ENCODE measurements at places on chromosomes 4 and X. TPM values are rescaled to one million over a fixed set of nuclear protein-coding genes. Genes with fewer than 3 reads are reported as not detected.

Gene RAB40A
- total RNA-seq: 1.1 TPM

DNA sequence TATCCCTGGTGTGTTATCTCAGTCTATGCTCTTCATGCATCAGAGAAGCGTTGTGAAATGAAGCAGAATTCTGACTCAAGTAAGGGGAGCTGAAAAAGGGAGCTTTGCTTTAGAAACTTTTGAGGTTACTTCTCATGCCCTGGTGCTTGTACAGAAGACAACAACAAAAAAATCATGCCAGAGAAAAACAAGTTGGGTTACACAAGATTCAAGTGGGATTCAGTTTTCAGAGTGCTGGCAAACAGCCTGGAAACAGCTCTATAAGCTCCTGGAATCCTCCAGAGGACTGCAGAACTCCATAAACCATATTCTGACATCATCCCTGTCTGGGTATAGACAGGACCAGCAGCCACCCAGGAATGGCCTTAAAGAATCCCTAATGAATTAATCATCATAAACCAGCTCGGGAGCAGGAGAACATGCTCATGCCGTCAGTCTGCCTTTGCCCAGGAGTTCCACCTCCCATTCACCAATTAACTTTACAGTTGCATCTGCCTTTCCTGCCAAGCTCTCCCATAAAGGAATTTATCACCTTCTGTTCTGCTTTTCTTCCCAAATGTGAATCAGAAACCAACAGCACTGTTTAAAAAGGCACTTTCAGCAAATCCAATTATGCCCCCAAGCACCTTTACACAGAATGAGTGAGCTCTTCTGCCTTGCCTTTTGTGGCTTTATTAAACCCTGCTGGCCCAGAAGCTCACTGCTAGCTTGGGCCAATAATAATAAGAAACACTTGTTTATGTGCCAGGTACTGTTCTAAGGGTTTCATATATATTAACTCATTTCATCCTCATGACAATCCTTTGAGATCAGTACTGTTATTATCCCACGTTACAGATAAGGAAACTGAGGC is 54.5 kb upstream of the FBXW7 start:
- no peak overlapping the region for H3K4me3 ChIP-seq
- H3K27ac ChIP-seq: no peak overlapping the region
- H3K36me3 ChIP-seq: no peaks in the 10 kb centered on the region
- no peaks in the 10 kb centered on the region for H3K4me1 ChIP-seq
- no peak for DNase-seq

DNA sequence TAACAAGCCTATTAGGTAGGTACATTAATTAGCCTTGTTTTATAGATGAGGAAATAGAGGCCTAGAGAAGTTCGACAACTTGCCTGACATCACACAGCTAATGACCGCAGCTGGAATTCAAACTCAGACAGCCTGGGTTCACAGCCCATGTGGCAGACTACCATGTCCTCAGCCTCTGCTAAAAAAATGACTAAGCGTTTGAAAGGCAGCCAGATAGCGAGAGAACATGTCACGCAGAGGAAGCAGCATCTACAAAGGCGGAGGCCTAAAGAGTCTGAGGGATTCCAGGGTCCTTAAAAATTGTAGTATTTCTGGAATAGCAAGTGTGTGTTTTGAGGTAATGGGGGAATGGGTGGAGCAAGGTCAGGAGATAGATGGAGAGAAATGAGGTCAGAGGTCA is 33.2 kb upstream of the BMP15 start:
- H3K4me1 ChIP-seq: no peaks in the 10 kb centered on the region
- DNase-seq: no peak
- H3K27me3 ChIP-seq: no peaks in the 10 kb centered on the region
- no peak overlapping the region for H3K4me3 ChIP-seq
- H3K36me3 ChIP-seq: no peaks in the 10 kb centered on the region
- no peak overlapping the region for H3K27ac ChIP-seq

- no peak overlapping the region for H3K27ac ChIP-seq
- no peaks in the 10 kb centered on the region for H3K36me3 ChIP-seq
Observed at GRCh38 chrX:11629593-11630211, 36.0 kb downstream of the ARHGAP6 start.

DNA sequence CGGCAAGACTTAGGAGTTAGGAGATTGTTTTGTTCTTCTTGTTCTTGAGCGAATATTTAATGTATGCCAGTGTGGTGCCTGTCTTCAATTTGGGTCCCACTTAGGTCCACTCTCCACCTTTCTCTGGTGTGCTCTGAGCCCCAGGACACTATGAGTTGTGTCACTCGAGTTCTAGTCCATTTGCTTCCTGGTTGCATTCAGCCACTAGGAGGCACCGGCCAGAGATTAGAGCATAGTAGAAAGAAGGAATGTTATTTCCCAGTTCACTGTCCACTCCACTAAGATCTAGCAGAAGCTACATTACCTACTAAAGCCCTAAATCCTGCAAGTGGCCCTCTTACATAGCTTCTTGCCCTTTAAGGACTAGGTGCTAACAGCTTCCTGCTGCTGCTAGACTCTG is 326.9 kb downstream of the NAF1 start:
- no peaks in the 10 kb centered on the region for H3K36me3 ChIP-seq
- no peak overlapping the region for H3K4me3 ChIP-seq
- no peaks in the 10 kb centered on the region for H3K4me1 ChIP-seq
- H3K27ac ChIP-seq: no peak overlapping the region
